T-helper 9 cell (primary cell): ENCODE measurements at places on chromosomes 11 and 22.

GRCh38 chr11:100964435-100964834 is 165.2 kb downstream of the PGR start:
- DNase-seq: no peak

- no peak for DNase-seq
Measured at GRCh38 chr11:107259811-107260221, 197.8 kb downstream of the CWF19L2 start.

GRCh38 chr11:27100534-27100933 is 59.9 kb downstream of the BBOX1 start:
- no peak for DNase-seq

DNA sequence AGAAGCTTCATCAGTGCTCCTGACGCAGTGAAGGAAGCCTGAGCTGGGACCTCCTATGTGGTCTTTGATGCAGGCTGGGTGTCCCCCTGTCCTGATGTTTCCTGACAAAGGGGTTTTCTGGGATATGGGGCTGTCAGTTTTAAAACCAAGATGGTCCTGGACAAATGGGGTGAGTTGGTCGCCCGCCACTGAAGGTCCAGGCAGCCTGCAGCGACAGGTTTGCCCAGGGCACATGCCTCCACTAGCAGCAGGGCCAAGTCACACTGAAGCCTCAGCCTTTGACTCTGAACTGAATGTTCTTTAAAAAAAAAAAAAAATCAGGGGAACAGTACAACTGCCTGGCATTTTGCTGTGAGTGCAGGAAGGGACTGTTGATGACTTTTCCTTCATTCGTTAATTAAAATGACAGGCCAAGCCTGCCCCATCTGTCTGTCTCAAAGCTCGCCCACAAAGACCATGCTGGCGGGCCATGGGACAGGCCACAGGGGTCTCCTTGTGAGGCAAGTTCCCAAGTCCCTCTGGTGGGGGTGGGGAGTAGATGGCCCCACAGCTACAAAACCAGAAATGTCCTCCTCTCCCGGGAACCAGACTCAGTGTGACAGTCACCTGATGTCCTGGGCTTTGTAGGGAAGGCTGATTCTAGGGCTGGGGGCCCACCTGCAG is 274.8 kb downstream of the CTTN start:
- no peak for DNase-seq

GRCh38 chr22:41382098-41382578 is 396 bp downstream of the TEF start:
- DNase-seq: peak; percentile 63

GRCh38 chr11:2926611-2927051 is 2.6 kb downstream of the PHLDA2 start:
- DNase-seq: no peak

DNA sequence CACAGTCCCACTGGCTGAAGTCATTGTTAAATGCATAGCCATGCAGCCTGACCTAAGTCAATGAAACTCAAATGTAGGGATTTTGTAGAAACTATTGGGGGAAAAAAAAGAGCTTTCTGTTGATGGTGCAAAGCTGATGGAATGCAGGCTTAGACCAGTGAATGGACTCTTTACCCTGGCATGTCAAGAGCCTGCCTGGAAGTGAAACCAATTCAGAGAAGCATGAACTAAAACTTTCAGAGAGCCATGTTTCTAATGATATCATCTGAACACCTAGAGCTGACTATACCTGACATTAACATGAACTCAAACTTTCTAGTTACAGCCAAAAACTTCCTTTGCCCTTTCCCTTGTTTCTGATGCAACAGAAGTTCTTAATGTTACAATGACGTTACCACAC is 89.0 kb downstream of the APIP start:
- DNase-seq: no peak

DNA sequence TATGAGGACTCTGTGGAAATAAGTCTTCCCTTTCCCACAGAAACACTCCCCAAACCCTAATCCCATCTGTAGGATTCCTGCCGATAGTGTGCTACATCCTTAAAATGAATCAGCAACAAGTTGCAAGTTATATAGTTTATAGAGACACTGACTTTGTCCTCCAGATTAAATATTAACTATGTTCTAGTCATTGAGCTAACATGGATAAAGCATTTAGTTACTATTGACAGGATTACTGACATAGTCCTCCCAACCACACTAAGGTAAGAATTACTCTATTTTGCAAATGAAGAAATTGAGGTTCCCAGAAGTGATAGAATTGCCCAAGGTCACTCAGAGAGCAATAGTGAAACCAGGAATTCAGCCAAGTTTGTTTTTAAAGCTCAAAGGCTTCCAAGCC is 1.9 kb downstream of the OR52M1 start:
- no peak for DNase-seq

GRCh38 chr11:122089111-122089510 is 26.9 kb downstream of the BLID start:
- no peak for DNase-seq

GRCh38 chr11:91981995-91982394 is 242.6 kb upstream of the FAT3 start:
- no peak for DNase-seq

GRCh38 chr11:32701616-32702015 is 92.8 kb downstream of the CCDC73 start:
- no peak for DNase-seq

DNA sequence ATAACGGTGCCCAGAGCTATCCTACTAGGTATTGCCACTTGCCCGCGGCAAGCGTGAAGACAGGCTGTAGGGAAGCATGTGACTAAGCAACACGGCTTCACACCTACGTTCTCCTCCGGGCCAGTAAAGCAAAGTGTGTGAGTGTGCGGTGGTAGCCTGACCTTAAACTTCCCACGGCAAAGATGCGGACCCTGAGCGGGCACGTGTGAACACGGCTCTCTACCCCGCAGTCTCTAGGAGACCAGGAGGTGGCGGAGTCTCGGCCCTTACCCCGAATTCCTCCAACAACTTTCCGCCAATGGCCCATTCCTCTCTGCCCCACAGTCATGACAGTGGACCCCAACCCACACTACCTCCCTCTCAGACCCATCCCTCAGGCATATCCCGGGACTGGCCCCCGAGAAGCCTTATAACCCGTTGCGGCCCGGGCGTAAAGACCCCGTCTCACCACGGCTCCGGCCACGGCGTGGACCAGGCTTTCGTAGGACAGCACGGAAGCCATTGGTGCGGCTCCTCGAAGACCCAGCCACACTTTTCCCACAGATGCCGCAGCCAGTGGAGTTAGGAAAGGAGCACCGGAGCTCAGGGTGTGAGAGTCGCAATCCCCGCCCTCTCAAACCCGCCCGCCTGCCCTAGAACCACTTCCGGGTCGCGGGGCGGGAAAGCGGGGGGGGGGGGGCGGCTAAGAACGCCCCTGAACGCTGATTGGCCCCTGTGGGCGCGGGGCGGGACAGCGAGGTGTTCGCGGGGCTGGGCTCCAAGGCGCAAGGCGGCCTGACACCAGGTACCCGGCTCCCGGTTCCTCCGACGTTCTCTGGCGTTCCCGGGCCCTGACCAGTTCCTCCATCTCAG is at the start of gene SLC25A17:
SLC25A17 (minus strand) TSS at position 600 of the 852 bp plus-strand sequence; CDS start at position 502, 98 bp downstream.
- peak; percentile 84 for DNase-seq

DNA sequence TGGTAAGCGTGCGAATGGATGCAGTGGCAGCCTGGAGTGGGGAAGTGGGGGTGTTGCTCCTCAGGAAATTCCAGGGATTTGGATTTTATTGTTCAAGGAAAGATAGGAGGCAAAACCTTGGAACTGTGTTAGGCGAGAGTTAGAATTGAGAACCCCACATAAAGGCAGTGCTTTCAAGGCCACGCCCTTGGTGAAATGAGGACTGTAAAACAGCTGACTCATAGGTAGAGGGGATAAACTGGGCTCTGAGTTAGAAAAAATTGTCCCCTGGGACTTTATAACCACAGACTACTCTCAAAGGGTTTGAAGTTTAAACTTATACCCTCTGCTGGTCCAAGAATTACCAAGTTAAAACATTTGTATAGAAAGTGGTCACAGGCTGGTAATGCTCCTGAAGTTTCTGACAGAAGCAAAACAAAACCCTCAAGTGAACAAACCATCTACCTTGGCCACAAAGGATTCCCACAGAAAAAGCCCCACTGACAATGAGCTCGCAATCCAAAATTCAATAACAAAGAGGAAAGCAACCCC is 250.3 kb upstream of the TBCEL start:
- no peak for DNase-seq

GRCh38 chr11:30091246-30091645 is 74.4 kb upstream of the KCNA4 start:
- DNase-seq: no peak

GRCh38 chr11:117220568-117220967 is 11.3 kb downstream of the PCSK7 start:
- no peak for DNase-seq

DNA sequence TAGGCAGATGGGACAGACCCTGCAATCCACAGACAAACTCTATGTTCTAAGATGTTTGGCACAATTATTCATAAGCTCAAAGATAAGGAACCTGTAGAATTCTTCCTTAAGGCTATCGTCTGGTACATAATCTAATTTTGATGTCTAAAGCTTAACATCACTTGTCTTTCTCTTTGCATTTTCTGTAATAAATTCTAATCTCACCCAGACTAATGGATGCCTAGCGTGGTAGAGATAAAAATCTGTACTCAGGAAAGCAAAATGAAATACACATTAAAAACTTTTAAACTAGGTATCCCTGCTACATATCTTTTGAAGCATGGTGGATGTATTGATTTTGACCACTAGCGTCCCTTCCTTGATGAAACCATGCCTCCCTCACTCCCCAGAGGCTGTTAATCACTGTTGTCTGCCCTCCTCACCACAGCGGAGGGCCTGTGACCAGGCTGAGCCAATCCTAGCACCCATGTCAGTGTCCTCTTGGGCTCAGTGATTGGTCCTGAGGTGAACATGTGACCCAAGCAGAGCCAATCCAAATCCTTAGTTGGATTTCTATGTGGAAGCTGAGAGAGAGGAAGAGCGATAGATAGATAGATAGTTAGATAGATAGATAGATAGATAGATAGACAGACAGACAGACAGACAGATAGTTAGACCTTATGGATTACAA is 82.2 kb upstream of the GRK3 start:
- DNase-seq: no peak

DNA sequence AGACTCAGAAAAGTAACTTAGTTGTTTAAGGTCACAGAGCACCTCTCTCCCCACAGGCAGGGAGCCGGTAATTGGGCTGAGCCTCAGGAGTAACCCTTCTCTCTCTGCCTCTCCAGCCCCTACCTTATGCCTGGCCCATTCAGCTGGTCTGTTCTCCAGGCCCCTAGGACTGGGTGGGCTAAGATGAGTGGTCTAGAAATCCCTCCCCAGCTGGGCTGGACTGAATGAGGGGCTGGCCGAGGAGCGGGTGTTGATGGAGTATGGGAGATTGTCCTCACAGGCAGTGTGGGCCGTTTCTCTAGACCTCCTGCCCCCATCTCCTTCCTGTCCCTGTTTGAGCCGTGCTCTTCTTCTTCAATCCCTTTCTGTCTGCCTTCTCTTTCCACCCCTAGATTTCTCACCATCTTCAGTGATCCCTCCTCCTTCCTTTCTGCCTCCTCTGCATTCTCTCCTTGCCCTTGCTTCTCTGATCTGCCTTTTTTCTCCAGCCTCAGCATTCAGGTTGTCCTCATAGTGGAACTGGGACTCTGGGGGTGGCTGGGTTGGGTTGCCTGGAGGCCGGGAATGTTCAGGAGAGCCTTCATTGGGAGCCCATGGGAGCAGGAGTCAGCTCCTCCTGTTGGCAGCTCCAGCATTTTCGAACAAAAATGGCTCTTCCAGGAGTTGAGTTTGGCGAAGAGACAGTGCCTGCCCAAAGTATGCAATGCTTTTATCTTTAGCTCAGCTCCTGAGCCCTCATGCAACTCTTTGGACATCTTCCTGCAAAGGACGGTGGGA is 7.6 kb downstream of the ST3GAL4 start:
- DNase-seq: no peak

- DNase-seq: peak; percentile 61
Measured at GRCh38 chr22:37051391-37052385, at the start of gene KCTD17. TSS of gene KCTD17 (plus strand) at chr22:37051742. CDS start at chr22:37051761, 19 bp downstream.

DNA sequence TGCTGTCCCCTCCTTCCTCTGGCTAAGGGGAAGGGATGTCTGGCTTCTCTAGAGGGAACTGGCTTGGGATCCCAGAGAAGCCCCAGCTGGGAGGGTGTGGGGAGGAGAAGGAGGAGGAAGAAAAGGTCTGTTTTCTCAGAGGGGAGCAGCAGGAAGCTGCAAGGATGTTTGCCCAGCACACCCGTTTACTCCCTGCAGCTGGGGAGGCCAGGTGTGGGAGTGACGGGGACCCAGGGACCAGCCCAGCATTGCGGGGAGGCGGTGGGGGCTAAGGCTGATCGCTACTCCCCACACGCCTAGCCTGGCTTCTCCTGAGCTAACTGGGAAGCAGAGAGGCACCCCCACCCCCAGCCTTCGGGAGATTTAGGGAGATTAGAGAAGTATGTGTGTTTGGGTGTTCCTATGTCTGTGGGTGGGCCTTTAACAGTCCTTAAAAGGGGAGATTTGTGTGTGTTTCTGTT is 3.9 kb downstream of the CREB3L1 start:
- DNase-seq: no peak

DNA sequence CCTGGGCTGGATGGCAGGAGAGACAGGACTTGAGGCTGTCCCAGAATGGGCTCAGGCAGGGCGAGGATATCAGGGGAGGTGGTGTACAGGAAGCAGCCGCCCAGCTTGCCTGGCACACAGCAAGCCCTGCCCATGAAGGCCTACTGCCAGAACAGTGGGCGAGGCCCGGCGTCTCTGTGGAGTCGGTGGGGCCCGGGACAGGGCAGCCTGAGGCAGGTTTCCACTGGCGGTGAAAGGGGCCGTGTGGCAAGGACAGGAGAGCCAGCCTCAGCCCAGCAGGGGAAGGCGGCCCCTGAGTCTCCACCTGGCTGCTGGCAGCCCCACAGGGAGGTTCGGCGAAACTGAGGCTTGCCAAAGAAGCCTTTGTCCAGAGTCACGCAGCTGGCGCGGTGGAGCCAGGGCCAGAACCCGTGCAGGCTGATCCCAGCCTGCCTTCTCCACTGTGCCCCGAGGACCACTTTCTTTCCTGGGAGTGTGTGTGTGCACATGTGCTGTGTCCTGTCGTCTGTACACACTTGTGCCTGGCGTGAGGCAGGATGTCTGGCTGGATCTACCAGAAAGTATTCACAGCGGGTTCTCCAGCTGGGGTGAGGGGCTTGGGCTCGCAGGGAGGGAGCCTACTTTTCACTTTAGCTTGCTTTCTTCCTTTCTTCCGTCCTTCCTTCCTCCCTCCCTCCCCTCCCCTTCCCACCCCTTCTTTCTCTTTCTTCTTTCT is 1.2 kb downstream of the TSPO start:
- peak; percentile 41 for DNase-seq

DNA sequence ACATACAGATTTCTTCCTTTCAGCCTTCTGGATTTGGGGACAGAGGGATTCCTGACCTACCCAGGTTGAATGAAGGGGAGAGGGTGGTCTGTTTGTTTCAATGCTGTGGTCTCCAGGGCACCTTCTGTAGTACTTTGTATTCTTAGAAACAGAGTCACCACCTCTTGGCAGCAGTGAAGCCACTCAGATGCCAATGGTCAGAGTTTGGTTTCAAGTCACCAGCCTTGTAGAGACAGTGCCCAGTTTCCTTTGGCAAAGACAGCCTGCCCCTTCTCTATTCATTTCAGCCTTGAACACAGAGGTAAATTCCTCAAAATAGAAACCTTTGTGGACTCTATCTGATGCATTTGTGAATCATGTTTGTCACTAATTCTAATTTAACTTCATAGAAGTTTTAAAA is 111.7 kb upstream of the RASSF10 start:
- no peak for DNase-seq

GRCh38 chr11:111299101-111300026 is 1.0 kb downstream of the POU2AF3 start:
- no peak for DNase-seq

GRCh38 chr11:93540896-93541553 is 2.2 kb downstream of the SMCO4 start:
- no peak for DNase-seq
